ENCODE measurements at places on chromosomes 7 and 10.
A peak's percentile ranks its signal among the peaks of the same experiment; 100 is the strongest.

DNA sequence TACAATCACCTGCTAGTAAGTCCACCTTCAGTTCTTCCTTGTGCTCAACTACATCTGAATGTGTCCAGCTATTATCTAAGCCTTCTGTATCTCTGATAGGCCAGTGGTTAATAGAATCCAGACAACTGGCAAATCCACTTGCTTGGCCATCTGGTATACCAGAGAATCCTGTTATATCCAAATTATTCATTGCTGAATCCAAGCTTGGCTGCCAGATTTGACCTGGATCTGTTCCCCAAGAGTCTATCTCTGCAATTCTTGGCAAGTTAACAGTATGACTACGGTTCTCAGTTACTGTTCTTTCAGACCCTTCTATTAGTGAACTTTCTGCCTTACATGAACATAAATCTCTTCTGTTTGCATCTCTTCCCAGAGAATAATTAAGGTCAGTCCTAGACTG is 154.6 kb upstream of the TARP start:
- no peak for DNase-seq

DNA sequence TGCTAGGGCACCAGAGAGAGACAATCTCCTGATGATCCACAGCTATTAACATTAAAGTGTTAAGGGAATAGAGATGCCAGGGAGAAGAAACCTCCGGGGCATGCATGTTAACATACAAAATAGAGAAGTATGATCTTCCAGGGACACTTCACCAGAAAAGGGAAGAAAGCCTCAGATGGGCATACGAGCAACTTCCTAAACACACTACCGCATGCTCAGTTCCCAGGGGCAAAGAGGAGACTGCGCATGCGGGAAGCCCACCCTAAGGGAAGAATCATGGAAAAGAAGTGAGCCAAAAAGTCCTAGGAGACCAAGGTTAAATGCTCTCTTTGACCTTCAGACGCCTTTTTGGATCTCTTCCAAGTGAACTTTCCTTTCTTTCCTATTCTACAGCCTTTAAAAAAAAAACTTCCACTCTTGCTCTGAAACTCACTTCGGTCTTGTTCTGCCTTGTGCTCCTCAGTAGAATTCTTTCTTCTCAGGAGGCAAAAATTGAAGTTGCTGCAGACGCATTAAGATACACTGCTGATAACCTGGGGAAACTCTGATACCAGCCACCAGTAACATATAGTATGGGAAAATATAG is 1211.3 kb downstream of the REEP3 start:
- DNase-seq: peak; percentile 30

DNA sequence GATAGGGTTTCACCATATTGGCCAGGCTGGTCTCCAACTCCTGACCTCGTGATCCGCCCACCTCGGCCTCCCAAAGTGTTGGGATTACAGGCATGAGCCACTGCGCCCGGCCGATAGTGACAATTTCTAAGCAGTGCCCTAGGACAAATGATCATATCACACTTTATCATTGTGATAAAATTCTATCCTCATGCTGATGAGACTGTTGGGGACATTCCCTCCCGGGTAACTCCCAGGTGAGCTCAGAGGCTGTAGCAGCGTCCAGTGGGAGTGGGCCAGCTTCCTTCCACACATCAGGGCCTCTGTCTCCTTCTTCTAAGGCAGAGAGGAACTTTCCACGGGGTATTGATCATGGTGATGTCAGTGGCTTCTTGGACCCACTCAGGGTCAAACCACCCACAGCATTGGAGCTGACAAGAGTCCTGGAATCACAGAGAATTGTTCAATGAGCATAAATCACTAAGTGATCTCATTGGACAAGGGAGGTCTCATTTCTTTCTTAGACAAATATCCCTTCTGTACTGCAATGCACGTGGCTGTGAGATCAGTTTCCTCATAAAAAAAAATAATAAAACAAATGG is 256.1 kb downstream of the KLF6 start:
- no peak for DNase-seq

DNA sequence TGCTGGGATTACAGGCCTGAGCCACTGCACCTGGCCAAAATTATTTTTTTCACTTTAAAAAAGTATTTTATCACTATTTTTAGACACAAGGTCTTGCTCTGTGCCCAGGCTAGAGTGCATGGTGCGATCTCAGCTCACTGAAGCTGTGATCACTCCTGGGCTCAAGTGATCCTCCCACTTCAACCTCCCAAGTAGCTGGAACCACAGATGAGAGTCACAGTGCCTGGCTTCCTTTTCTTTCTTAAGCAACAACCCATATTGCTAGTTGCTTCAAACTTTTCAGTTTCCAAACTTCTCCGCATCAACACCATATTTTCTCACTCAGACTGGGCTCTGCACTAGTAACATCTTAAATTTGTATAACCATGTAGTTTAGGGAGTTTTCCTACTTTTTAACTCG is 9.5 kb upstream of the SMC3 start:
- peak; percentile 61 for DNase-seq

GRCh38 chr10:91335147-91335546 is 75.0 kb upstream of the HECTD2 start:
- DNase-seq: peak; percentile 6

- DNase-seq: no peak
Observed at GRCh38 chr10:4765428-4765827, 60.6 kb upstream of the AKR1E2 start.

DNA sequence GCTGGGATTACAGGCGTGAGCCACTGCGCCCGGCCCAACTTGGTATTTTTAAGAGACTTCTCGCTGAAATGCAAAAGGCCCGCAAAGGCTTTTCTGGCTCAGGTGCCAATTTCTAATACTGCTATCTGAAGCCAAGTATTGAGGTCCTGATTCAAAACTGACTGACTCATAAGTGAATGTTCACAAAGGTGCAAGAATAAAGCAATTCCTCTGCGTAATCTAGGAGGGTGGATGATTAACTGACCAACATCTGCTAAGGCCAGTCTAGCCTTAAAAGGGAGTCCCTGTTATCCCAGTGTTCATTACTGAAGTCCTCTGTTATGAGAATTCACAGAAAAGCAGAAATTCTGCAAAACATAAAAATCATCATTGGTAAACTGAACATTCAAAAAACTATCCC is 111.4 kb downstream of the SRPK2 start:
- DNase-seq: no peak

GRCh38 chr7:70693686-70694433 is 438.1 kb upstream of the GALNT17 start:
- DNase-seq: peak; percentile 81

- DNase-seq: no peak
Observed at GRCh38 chr7:4029941-4030340, 652.2 kb upstream of the FOXK1 start.

GRCh38 chr7:104469166-104469820 is 140.9 kb downstream of the LHFPL3 start:
- DNase-seq: no peak

- DNase-seq: no peak
Observed at GRCh38 chr10:1954300-1954699, 217.0 kb upstream of the ADARB2 start.

DNA sequence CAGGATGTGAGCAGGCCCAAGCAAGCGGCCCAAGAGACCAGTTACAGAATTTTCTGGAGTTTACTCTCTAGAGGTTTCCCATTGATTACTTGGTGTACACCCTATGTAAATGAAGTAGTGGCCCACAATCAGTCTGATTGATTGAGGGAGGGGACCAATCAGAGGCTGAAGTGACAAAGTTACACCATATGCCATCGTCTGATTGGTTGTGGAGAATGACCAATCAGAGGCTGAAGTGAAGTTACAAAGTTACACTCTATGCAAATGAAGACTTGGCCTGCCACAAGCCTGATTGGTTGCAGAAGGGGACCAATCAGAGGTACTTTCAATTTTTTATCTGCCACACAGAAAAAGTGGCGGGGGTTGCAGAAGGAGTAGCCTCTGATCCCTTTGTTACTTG is 83.7 kb downstream of the KIF20B start:
- peak; percentile 29 for DNase-seq

DNA sequence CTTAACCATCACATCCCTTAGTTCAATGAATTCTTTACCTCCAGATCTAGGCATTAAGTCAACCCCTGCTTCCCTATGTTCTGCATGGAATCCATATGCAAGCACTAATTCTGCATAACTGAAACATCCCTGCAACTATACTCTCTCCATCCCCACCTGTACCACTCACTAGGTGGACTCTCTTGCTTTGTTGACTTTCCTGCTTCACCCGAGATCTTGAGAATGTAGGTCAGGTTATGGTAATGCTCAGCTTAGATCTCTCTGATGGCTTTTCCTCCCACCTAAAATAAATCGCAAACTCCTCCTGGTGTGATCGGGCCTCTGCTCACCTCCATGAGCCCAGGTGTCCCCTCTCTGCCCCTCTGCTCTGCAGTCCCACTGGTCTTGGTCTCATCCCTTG is 92.4 kb upstream of the ADAM12 start:
- no peak for DNase-seq

- no peak for DNase-seq
Observed at GRCh38 chr10:131004276-131004675, 307.2 kb downstream of the TCERG1L start.

DNA sequence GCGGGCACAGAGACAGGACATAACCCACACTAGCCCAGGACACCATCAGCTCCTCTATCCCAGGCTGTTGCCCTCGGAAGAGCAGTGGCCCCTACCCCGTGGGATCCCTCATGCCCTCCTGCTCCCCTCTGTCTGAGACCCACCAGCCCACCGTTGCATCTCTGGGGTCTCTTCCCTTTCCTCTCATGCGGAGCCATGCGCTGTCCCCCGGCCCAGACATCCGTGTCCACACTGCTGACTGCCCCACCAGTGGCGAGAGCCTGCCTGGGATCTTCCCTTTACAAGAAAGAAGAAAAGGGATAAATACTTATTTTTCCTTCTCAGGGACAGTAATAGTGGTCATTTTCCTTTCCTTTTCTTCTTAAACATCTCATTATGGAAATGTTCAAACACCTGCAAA is 115.4 kb downstream of the WDR37 start:
- DNase-seq: no peak

GRCh38 chr7:107838024-107838601 is 35.1 kb upstream of the SLC26A3 start:
- DNase-seq: no peak

- no peak for DNase-seq
Observed at GRCh38 chr10:25675615-25676014, 258.4 kb upstream of the MYO3A start.

GRCh38 chr7:157136372-157136771 is 2.4 kb upstream of the UBE3C start:
- DNase-seq: peak; percentile 86

- no peak for DNase-seq
Observed at GRCh38 chr10:99528494-99529441, 4.0 kb upstream of the NKX2-3 start.

DNA sequence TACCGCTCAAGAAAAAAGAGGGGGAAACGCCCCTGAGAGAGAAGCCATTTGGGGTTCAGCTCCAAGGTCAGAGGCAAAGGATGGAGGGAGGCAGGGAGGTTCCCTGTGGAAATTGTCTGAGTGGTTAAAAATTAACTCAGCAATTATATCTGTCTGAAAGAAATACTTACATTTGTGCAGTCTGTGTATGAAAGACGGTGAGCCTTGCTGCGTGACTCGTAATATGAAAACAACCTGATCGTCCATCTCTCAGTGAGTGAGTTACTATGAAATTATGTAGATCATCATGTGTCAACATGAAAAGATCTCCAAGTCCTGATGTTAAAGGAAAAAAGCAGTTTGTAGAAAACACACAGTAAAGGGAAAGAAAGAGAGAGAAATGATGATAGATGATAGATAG is 67.2 kb upstream of the FAM204A start:
- no peak for DNase-seq

- no peak for DNase-seq
Observed at GRCh38 chr10:28949005-28950004, 272.0 kb downstream of the BAMBI start.

DNA sequence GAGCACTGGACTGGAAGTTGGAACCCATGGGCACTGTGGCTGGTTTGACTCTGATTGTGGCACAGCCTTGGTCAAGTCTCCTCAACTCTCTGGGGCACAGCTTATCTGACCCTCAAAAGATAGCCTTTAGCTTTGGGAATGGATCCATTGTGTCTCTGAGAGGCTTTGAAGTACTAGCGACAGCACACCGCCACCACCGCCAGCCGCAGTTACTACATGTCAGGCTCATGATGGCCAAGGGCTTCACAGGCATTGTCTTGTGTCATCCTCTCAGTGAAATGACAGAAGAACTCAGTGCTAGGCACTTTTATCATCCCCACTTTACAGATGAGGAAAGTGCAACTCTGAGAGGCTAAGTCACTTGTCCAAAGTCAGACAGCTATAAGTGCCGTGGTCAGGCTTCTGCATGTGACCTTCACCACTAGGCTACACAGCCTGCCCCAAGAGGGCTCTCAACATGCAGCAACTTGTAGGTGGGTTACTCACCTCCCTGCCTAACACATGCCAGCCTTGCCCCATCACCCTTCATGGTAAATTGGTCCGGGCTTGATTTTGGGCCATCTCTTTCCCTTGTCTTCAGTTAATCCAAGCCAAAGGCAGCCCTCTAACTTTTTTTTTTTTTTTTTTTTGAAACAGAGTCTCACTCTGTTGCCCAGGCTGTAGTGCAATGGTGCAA is 44.1 kb downstream of the C10orf105 start:
- no peak for DNase-seq

DNA sequence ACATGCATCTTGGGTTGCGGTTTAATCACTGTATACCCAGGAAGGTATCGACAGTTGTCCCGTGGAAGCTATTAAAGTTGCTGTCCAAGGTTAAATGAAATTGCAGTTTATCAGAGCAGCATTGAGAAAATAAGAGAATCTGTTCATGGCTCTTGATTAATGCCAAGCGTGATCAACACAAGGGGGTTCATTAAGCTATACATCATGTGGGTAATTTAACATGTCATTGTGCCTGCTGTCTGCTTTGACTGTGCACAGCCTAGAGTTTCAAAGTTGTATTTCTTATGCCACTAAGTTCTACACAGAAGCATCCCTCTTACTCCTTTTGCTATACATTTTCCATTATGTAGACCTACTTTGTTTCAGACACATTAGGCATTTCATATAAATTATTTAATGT is 74.8 kb upstream of the SP8 start:
- DNase-seq: no peak

DNA sequence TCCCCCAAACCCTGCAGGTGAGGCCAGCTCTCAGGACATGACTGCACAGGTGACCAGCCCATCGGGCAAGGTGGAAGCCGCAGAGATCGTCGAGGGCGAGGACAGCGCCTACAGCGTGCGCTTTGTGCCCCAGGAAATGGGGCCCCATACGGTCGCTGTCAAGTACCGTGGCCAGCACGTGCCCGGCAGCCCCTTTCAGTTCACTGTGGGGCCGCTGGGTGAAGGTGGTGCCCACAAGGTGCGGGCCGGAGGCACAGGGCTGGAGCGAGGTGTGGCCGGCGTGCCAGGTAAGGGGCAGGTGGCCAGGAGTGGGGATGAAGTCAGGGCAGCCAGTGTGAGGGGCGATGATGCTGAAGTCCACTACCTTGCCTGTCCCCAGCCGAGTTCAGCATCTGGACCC is 8.3 kb upstream of the ATP6V1F start:
- DNase-seq: no peak

GRCh38 chr7:64849250-64849923 is 53.7 kb upstream of the ZNF273 start:
- DNase-seq: peak; percentile 93

DNA sequence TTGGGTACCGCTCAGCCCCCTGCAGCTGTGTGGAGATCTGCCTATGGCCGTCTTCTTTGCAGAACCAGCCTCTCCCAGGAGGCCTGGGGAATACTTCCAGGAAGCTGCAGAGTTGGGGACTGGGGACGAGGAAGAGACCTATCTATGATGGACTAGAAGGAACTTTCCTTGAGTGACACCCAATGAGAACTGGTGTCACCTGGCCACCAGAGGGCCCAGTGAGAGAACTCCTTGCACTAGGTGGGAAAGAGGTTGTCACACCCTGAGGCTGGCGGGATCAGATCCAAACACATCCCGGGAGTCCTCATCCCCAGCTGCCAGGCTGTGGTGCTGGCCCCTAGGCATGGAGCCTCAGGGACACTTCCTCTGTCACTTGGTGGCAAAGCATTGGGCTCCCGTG is 4.9 kb upstream of the GRID2IP start:
- DNase-seq: no peak

All from NB4 (cell line).